ENCODE measurements at places on chromosomes 5 and 9.

DNA sequence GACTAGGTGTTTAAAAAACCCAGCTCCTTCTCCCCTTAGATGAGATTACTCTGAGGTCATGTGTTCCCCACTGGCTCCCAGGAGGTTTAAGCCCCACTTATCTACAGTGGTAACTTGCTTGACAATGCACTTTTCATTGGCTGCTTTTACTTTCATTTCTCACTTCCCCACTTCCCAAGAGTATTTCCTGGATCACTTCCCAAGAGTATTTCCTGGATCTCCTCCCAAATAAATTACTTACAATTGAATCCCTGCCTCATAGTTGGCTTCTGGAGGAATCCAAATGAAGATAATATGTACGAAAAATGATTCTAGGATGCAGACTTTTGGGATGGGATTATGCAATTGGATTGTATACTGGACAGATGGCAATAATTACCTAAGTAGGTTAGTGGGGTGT is 47.1 kb upstream of the CHSY3 start:
- DNase-seq: no peak

DNA sequence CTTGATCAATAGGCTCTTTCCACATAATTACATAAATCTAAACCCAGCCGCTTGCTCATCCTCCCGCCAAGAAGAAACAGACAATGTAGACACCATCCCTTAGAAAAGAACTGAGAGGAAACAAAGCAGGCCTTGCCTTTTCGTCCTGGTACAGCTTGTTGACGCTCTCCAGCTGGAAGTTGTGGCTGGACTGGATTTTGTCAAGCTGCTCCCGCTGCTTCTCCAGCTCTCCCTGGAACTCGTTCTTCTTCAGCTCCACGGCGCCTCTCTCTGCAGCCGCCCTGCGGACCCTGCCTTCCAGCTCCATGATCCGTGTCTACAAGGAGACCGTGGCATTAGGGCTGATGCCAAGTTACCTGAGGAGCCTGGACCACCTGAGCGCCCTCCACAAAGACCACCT is 22.1 kb downstream of the GOLM1 start:
- no peak for DNase-seq

GRCh38 chr5:74974451-74975091 is 77.8 kb downstream of the GCNT4 start:
- no peak for DNase-seq

DNA sequence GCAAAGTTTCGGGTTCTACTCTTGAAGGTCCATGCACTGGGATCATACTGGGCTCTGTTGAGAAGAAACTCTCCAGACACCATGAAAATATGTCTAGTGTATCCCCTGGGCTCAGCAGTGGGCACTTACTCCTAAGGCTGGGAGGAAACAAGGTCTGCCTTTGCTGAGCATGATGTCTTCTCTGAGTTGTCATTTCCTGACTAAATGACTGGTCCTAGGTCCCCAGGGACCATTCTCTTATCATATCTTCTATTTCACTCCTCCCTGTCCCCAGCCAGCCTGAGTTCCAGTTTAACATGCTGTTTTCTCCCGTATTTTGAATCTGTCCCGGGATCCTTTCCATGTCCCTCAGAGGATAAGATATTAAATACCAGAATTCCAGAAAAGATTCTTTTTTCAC is 225.4 kb downstream of the MTRR start:
- no peak for DNase-seq

GRCh38 chr9:132239999-132240840 is 78.4 kb downstream of the NTNG2 start:
- DNase-seq: no peak

- no peak for DNase-seq
Observed at GRCh38 chr5:9537223-9538141, 8.4 kb downstream of the SEMA5A start.

DNA sequence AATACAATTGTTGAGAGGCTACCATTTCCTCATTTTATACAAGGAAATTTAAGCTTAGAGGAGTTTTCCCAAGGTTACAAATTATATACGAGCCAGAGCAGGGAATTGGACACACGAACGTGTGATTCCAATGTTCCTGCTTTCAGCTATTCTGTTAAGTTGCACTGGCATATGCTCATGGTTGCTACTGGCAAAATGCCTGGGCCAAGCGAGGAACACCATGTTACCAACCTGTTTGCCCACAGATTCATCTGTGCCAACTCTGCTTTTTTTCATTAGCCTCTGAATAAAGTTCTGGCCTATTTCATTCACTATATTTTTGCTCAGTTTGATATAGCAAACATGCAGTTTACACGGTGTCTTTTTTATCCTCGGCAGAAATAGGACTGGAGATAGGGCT is 5.1 kb upstream of the C5orf46 start:
- no peak for DNase-seq

DNA sequence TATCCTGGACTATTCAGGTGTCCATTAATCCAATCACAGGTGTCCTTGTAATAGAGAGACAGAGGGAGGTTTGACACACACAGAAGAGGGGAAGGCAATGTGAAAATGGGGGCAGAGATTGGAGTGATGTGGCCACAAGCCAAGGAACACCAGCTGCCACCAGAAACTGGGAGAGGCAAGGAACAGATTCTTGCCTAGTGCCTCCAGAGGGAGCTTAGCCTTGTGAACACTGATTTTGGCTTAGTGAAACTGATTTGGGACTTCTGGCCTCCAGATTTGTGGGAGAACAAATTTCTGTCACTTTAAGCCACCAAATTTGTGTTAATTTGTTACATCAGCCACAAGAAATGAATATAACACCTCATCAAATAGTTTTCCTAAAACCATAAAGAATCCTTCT is 416.2 kb downstream of the ENC1 start:
- no peak for DNase-seq
